ENCODE measurements at places on chromosomes 2 and 18. TPM values are rescaled to one million over a fixed set of nuclear protein-coding genes. Genes with fewer than 3 reads are reported as not detected.
A peak's percentile ranks its signal among the peaks of the same experiment; 100 is the strongest.

GBX2 gene
- not detected for total RNA-seq

DNA sequence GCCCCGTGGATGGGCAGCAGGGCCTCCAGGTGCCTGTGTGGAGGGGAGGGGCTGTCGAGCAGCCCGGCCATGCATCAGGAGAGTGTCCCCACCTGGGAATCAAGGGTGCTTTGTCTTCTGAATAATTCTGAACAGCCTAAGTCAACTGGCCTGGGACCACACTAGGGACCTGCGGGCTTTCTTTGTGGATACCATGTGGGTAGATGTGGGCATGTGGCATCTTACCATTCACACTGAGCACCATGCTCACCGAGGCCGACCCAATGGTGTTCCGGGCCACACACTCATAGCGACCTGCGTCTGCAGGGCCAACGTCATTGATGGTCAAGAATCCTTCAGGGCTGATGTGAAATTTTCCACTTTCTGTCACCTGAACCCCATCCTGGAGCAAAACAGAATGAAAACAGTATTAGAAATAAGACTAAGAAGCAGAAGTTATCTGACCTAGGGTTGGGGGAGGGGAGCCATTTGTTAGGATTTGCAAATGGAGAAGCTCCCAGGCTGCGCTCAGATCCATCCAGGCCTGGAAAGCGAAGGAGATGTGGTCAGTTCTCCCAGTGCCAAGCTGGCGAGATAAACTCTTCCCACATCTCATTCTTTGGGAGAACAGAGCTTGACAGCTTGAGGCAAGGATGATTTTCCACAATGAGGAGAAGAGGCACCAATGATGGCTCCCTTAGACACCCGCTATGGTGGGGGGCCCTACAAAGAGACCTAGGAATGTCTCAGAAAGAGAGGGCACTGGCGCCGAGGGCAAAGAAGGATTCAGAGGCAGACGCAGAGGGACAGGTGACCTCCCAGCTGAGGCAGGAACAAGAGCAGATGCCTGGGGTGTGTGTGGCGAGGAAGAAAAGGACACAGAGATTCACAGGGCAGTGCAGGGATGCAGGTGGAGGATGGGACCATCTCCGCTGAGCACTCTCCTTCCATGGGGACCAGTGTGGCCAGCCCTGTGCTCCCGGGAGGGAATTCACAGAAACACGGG, 83.4 kb downstream of the PXDN start:
- no peaks in the 10 kb centered on the region for H3K27me3 ChIP-seq
- no peak for DNase-seq
- no peak overlapping the region for H3K27ac ChIP-seq
- H3K4me1 ChIP-seq, result no peaks in the 10 kb centered on the region

DNA sequence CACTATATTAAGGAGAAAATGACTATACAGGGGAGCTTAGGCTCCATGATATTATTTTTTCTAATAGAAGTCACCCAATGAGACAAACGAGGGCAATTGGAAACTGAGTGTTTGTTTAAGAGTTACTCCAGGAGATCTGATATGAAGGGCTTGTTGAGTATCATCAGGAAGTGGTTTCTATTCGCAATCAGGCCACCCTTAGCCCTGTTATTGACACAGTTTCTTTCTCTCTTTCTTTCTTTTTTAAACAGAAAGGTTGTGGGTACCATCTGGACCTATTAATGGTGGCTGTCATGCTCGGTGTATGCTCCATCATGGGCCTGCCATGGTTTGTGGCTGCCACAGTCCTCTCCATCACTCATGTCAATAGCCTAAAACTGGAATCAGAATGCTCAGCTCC, 117.3 kb downstream of the DPP4 start:
- no peaks in the 10 kb centered on the region for H3K36me3 ChIP-seq
- H3K4me1 ChIP-seq, result no peaks in the 10 kb centered on the region
- H3K27ac ChIP-seq, result no peak overlapping the region
- no peaks in the 10 kb centered on the region for H3K27me3 ChIP-seq

DNA sequence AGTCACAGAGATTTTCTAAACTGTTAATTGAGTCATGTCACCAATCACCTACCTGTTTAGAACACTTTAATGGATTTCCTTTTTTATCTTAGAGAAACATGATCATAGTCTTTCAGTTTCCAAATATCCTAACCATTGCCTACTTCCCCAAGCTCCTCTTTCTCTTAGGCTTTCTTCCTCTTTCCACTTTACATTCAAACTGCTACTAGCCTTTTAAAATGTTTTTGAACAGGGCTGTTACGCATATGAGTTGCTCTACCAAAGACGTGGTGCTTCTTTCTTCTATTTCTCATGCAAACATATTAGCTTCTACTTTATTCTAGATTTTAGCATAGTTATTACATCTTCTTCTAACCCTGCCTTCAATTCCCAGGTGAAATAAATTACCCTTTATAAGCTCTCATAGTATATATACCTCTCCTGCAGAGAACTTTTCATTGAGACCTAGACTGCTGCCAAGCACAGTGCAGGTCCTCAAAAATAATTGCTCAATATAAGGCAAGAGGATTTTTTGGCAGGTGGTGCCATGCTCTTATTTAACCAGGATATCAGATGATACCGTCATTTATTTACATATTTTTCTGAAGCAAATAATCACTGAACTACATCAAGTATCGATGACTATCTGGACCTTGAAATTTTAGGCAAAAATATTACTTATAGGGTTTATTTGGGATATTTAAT, 937.1 kb downstream of the TSN start:
- H3K36me3 ChIP-seq, result no peaks in the 10 kb centered on the region
- no peaks in the 10 kb centered on the region for H3K27me3 ChIP-seq
- DNase-seq, result no peak

ZNF519 gene
- total RNA-seq, result 20.9 TPM

GRCh38 chr2:101152272-101153076, 1.3 kb upstream of the TBC1D8 start:
- peak; percentile 55 for DNase-seq
- H3K4me3 ChIP-seq, result peak overlapping the region; percentile 57
- no peak overlapping the region for H3K27ac ChIP-seq
- no peaks in the 10 kb centered on the region for H3K36me3 ChIP-seq

GRCh38 chr2:207184768-207185167, 19.0 kb upstream of the KLF7 start:
- no peaks in the 10 kb centered on the region for H3K27me3 ChIP-seq
- no peak overlapping the region for H3K4me3 ChIP-seq

SERPINB3 gene
- total RNA-seq, result not detected

GRCh38 chr2:199015072-199015471, 442.7 kb downstream of the SATB2 start:
- no peak overlapping the region for H3K4me3 ChIP-seq
- no peak for DNase-seq
- H3K27me3 ChIP-seq, result no peaks in the 10 kb centered on the region
- no peaks in the 10 kb centered on the region for H3K36me3 ChIP-seq
- H3K4me1 ChIP-seq, result no peaks in the 10 kb centered on the region

- no peak overlapping the region for H3K4me3 ChIP-seq
- H3K36me3 ChIP-seq, result no peaks in the 10 kb centered on the region
- H3K27me3 ChIP-seq, result peaks cover 13% of the 10 kb centered on the region
- no peak for DNase-seq
- no peaks in the 10 kb centered on the region for H3K4me1 ChIP-seq
Observed at GRCh38 chr2:203722411-203722810, 16.0 kb downstream of the CD28 start.

- H3K27me3 ChIP-seq, result no peaks in the 10 kb centered on the region
- peaks cover 16% of the 10 kb centered on the region for H3K4me1 ChIP-seq
- no peak for DNase-seq
- H3K27ac ChIP-seq, result no peak overlapping the region
Observed at GRCh38 chr2:106176446-106177099, 17.5 kb downstream of the UXS1 start.

GRCh38 chr18:13558124-13558523, 168.2 kb downstream of the FAM210A start:
- no peaks in the 10 kb centered on the region for H3K27me3 ChIP-seq
- H3K27ac ChIP-seq, result no peak overlapping the region
- DNase-seq, result peak; percentile 84
- no peak overlapping the region for H3K4me3 ChIP-seq
- no peaks in the 10 kb centered on the region for H3K36me3 ChIP-seq
- peaks cover 24% of the 10 kb centered on the region for H3K4me1 ChIP-seq

- peaks cover 35% of the 10 kb centered on the region for H3K36me3 ChIP-seq
- H3K4me3 ChIP-seq, result no peak overlapping the region
- no peak for DNase-seq
- no peaks in the 10 kb centered on the region for H3K4me1 ChIP-seq
Observed at GRCh38 chr2:24228470-24228869, 53.6 kb downstream of the FAM228A start.

RNF138 gene
- 63.0 TPM for total RNA-seq

- H3K36me3 ChIP-seq, result no peaks in the 10 kb centered on the region
- no peak for DNase-seq
- H3K4me3 ChIP-seq, result no peak overlapping the region
- no peaks in the 10 kb centered on the region for H3K27me3 ChIP-seq
- H3K4me1 ChIP-seq, result no peaks in the 10 kb centered on the region
Observed at GRCh38 chr2:39638581-39638980, 27.1 kb upstream of the TMEM178A start.

DNA sequence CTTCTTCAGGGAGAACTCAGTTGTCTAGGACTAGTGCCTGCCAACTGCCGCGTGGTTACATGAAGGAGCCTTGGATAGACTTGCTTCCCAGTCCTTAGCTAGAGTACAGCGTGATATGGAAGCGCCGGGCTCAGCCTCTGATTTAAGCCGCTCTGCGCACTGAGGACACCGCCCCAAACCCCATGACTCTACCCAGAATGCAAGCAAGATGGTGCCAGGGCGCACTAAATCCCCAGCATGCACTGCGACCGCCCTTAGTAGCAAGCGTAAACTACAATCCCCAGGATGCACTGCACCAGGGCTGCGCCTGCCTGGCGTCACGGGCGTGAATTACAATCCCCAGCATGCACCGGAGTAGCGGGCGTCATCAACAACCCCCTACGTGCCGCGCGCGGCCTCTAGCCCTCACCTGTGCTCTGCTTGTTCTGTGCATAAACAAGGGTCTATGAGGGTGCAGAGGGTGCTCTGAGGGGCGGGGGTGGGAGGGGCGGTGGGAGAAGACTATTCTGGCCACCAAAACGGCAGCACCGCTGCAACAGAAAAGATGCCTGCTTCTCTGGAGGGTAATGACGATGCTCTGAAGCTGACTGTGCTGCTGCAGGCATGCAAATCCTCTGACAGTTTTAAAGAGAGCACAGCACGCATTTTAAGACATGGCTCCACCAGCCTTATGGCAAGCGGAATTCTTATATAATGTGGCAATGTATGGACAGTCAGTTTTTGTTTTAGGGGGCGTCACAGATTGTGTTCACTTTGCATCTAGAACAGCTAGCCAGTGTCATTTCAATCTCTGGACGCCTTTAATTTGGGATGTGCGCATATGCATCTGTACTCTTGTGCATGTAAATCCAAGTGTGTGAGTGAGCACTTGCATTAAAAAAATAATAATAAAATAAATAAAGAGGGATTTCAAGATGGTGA, 282.5 kb upstream of the MYT1L start:
- H3K36me3 ChIP-seq, result no peaks in the 10 kb centered on the region
- DNase-seq, result peak; percentile 79
- peak overlapping the region; percentile 16 for H3K4me3 ChIP-seq
- peaks cover 3% of the 10 kb centered on the region for H3K27me3 ChIP-seq

DNA sequence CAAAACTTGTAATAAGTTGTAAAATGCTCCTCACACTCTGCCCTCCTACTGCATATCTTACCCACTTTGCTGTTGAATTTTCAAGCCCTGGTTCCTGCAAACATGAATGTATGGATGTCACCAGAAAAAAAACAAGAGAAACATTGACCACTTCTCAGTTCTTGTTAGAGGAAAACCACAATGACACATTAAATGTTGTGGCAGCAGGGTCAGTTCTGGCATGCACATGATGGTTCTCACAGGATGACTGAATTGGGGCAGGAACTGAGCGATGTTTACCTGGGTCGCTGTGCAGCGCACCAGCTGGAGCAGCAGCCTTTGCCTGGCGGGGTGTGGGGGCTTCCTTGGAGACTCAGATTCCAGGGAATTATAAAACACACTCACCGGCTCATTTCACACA, 14.0 kb upstream of the PRKCE start:
- no peak for DNase-seq
- peaks cover 13% of the 10 kb centered on the region for H3K27me3 ChIP-seq
- H3K4me1 ChIP-seq, result no peaks in the 10 kb centered on the region
- H3K27ac ChIP-seq, result no peak overlapping the region
- H3K36me3 ChIP-seq, result no peaks in the 10 kb centered on the region

DNA sequence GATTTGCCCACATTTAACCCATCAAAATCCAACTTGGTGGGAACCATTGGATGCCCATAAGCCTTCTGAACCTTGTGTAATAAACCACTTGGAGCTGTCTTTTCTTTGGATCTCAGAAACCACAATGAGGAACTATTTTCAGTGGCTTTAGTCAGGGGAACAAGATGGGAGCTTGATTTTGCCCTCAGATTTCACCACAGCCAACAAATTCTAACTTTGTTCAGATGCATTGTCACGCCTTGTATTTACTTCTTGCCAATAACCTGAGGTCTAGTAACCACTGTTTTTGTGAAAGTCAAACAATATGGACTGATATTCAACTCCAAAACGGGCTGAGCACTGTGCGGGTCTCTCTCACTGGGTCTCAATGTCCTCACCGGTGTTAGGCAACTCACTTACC, 508.2 kb downstream of the TNS1 start:
- no peaks in the 10 kb centered on the region for H3K4me1 ChIP-seq
- no peak overlapping the region for H3K4me3 ChIP-seq
- H3K27ac ChIP-seq, result no peak overlapping the region
- H3K27me3 ChIP-seq, result no peaks in the 10 kb centered on the region

GRCh38 chr2:85550486-85550885, 10.8 kb downstream of the GGCX start:
- peaks cover 56% of the 10 kb centered on the region for H3K36me3 ChIP-seq
- DNase-seq, result no peak
- no peaks in the 10 kb centered on the region for H3K27me3 ChIP-seq
- no peaks in the 10 kb centered on the region for H3K4me1 ChIP-seq

DNA sequence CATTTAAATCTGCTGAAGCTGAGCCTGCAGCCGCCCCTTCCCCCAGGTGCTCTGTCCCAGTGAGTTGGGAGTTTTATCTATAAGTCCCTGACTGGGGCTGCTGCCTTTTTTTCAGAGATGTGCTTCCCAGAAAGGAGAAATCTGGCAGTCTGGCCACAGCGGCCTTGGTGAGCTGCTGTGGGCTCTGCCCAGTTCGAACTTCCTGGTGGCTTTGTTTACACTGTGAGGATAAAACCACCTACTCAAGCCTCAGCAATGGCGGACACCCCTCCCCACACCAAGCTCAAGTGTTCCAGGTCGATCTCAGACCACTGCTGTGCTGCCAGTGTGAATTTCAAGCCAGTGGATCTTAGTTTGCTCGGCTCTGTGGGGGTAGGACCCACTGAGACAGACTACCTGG, 97.3 kb downstream of the ACAA2 start:
- no peaks in the 10 kb centered on the region for H3K4me1 ChIP-seq
- H3K36me3 ChIP-seq, result no peaks in the 10 kb centered on the region
- no peak for DNase-seq
- no peak overlapping the region for H3K27ac ChIP-seq

GLI2 gene
- not detected for total RNA-seq

All from B cell (primary cell).